ENCODE measurements at places on chromosomes 7 and 10.

DNA sequence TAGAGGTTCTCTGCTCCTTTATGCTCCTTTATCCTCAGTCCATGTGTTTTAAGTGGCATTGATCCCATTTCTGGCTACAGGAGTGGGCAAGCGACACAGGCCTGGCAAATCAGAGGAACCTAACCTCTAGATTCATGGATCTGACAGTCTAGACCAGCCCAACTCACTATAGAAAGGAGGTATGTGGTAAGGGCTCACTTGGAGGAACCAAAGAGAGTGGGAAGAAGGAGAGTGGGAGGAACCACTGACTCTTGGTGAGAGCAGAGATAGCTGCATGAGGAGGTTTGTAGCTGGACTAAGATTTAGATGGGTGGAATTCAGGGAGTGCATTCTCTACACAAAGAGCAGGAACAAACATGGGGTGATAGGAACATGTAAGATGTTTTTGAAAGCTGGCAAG, 11.6 kb upstream of the FRAT1 start:
- no peaks in the 10 kb centered on the region for H3K36me3 ChIP-seq
- no peak for DNase-seq
- no peak overlapping the region for H3K27ac ChIP-seq

- peaks cover 100% of the 10 kb centered on the region for H3K4me1 ChIP-seq
- DNase-seq, result no peak
- no peaks in the 10 kb centered on the region for H3K27me3 ChIP-seq
- no peaks in the 10 kb centered on the region for H3K36me3 ChIP-seq
Observed at GRCh38 chr10:104331208-104331838, 6.9 kb downstream of the ITPRIP start.

- H3K27ac ChIP-seq, result no peak overlapping the region
- peaks cover 10% of the 10 kb centered on the region for H3K4me1 ChIP-seq
- H3K36me3 ChIP-seq, result no peaks in the 10 kb centered on the region
Observed at GRCh38 chr7:100513212-100513810, 25.7 kb upstream of the AGFG2 start.

GRCh38 chr10:28012990-28013515, 14.2 kb upstream of the ODAD2 start:
- no peaks in the 10 kb centered on the region for H3K36me3 ChIP-seq
- H3K27ac ChIP-seq, result no peak overlapping the region
- DNase-seq, result no peak
- no peaks in the 10 kb centered on the region for H3K27me3 ChIP-seq
- H3K4me3 ChIP-seq, result no peak overlapping the region
